Inflammatory macrophage treated with lipopolysaccharide for 1 hour (primary cell): ENCODE measurements at places on chromosomes 5 and 9.

DNA sequence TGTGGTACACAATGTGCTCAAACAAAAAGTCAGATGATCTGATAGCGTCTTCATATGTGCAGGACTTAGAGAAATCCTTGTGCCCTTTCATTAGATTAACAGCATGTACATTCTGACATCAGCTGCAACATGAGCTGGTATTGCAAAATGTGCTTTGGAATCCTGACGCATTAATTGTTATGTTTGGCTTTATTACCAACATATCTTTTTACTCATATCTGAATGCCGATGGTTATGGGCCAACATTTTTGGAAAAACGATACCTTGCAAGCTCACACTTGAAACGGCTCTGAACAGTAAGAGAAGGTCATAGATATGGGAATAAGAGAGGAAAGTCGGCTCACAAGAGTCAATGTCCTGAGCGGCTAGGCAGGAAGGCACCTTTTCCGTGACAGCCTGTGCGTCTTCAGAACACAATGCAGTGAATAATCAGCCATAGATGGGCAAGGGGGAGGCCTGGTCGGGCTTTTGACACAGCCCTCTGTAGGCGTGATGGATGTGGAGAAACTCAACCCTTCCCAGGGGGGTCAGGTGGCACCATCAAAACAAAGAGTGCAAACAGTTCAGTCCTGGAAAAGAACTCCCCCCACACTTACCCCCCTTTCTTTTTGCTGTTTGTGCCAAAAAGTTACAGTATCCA lies 36.4 kb upstream of the GAS1 start:
- no peak for DNase-seq

- no peak for DNase-seq
Measured at GRCh38 chr9:98908897-98909634, 34.6 kb upstream of the COL15A1 start.

GRCh38 chr9:83986765-83987401 lies 6.3 kb downstream of the RMI1 start:
- DNase-seq: no peak

DNA sequence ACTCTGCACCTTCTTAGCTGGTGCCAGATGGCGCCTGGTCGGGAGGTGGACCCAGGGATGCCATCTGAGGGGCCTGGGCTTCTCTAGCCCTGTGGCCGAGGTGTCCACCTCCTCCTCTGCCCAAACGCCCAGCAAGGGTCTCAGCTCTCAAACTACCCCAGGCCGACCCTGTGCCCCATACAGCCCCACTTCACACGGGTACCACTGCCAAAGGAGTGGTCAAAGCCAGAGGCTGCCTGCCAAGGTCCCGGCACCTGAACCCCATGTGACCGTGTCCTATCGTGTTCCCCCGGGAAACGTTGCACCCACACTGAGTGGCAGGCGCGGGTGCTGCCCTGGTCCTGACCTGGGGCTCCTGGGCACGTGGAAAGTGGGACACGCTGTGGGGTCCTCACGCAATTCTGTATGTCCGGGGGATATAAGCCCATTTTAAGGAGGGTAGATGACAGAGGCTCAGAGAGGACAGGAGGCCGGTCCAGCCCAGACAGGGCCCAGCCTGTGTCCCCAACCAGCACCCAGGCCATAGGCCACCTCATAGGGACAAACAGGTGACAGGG lies 1.9 kb downstream of the ENTPD8 start:
- no peak for DNase-seq

DNA sequence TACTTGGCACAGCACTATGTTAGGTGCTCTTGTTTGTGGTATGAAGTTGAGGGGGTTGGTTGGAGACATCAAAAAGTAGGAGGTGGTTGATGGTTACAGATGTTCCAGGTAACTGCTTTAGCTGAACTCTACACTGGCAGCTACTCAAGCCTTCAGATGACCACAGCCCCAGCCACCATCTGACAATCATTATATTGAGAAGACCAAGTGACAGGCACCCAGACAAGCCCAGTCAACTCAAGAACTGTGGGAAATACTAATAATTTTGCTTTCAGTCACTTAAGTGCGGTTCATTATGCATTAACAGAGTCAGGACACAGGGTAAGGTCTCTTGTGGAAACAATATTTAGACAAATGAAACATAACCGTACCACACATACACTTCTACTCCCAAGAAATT lies 38.9 kb upstream of the SLIT3 start:
- DNase-seq: no peak

GRCh38 chr5:66697796-66698564 lies 101.8 kb downstream of the MAST4 start:
- DNase-seq: no peak

- no peak for DNase-seq
Measured at GRCh38 chr5:2983583-2984300, 232.3 kb upstream of the IRX2 start.

DNA sequence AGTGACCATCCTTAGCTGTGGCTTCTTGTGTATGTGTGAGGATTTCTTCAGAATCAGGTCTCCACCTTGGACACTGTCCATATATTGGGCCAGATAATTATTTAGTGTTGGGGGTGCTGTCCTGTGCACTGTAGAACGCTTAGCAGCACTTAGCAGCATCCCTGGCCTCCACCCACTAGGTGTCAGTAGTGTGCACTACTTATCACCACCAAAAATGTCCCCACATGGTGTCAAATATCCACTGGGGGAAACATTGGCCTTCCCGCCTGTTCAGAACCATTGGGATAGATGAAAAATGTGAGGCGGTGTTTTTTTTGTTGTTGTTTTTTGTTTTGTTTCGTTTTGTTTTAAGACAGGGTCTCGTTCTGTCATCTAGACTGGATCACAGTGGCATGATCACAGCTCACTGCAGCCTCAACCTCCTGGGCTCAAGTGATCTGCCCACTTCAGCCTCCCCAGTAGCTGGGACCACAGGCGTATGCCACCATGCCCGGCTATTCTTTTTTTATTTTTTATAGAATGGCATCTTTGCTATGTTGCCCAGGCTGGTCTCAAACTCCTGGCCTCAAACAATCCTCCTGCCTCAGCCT lies 67.7 kb downstream of the TENT4A start:
- DNase-seq: peak; percentile 55

DNA sequence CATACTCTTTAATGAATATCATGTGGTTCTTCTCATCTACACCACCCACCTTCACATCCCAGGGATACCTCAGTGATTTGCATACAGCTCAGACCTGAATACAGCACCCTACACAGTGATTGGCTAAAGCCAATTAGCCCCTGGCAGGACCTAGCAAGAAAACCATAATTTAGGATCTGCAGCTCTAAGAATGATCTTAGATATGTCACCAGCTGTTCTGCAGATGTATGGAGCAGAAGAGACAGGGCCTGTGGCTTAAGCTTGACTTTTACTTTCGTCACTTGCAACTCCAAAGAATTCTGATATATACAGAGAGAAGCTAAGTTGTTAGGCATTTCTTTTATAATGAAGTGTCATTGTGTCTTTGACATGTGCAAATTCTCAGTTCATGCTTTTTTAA lies 483.2 kb upstream of the C9orf72 start:
- no peak for DNase-seq

DNA sequence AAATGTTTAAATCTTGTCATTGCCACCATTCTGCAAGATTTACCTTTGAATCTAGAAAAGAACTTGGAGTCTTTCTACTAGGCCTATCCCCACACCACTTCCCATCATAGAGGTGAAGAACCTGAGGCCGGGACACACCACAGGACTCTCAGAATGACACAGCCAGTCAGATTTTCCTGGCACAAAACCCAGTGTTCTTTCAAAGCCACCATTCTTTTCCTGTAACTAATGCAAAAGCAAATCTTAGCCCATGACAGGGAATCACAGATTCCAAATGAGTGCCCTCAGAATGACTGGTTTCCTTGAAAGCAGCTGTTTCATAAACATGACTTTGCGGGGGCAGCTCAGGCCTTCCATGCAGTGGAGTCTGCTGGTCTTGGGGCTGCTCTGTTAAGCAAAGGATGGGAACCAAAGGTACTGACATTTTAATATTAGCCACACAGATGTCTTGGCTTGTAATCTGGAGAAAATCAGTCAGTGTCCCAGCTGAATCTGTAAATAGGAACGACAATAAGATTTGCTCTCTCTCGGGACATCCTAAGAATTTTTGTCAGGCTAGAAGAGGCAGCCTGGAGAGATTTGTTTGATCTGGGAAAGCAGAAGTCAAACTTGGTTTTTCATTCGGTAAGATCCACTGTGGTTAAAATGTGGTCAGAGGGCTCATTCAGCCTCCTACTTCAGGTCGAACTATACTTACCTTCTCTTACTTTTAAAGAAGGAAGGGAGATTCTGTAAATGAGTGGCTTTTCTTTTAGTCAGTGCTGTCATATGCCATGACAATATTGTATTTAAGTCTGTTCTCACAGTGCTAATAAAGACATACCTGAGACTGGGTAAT lies 115.1 kb downstream of the PALM2AKAP2 start:
- no peak for DNase-seq

- no peak for DNase-seq
Measured at GRCh38 chr5:149182241-149182640, 40.9 kb downstream of the ABLIM3 start.

GRCh38 chr9:88106492-88106891 lies 31.8 kb downstream of the SPATA31C2 start:
- no peak for DNase-seq

- DNase-seq: peak; percentile 96
Measured at GRCh38 chr9:112861638-112862555, 28.8 kb downstream of the SLC46A2 start.

DNA sequence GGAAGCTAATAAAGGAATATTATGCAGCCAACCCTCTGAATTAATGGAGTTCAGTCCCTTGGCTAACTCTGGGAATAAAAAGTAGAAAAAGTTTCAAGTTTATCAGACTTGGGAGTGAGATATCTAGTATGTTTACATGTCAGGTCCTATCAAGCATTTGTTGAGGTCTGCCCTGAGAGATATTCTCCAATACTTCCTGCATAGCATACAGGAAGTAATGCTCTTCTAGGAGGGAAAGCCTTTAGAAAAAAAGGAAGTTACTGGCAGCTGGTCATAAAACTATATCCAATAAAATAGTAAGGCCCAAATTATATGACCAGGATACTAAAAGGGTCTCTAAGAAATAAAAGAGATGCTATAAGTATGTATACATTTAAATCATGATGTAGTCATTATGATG lies 594.1 kb upstream of the FTMT start:
- DNase-seq: no peak

DNA sequence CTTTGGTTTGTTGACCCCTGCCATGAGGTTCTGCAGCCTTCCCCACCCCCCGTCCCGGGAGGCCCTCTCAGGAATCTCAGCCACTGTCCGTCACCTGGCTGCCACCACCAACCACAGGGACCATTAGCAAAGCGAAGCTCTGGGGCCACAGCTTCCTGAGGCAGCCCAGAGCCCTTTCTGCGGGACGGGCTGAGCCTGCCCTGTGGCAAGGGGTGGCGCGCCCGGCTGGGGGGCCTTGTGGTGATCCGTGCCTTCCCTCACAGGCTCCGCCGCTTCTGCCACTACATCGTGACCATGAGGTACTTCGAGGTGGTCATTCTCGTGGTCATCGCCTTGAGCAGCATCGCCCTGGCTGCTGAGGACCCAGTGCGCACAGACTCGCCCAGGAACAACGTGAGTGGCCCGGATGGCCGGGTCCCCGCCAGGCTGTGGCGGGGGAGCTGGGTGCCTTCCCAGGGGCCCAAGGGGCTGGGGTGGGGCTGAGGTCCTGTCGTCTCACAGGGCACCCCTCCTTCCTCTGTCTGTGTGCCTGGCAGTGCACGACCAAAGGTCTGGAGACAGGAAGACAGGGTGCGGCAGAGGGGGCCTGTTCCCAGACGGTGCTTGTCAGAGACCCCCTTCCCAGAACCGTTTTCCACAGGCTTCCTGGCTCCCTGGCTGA lies 169.2 kb downstream of the CACNA1B start:
- DNase-seq: no peak

- no peak for DNase-seq
Measured at GRCh38 chr5:96064877-96065276, 103.2 kb upstream of the ELL2 start.

- DNase-seq: no peak
Measured at GRCh38 chr9:108257382-108257781, 598.4 kb downstream of the ACTL7B start.

DNA sequence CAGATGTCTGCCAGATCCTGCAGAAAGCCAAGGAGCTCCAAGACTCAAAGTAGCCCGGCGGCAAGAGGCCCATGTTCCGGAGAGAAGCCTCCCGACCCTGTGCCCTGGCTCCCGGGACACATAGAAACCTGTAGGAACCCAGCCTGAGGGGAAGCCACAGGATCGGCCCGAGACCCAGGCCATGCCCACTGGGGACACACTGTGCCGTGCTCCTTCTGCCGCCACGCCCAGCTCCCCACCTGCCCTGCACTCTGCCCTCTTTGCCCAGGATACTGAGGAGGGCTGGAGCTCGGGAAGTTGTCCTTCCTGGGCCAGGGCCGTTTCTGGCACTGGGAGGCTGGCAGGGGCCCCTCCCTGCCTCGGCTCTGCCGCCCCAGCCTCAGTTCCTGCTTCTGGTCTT lies 10.5 kb upstream of the ENDOG start:
- DNase-seq: no peak

- no peak for DNase-seq
Measured at GRCh38 chr9:5274770-5275169, 29.7 kb downstream of the RLN2 start.

DNA sequence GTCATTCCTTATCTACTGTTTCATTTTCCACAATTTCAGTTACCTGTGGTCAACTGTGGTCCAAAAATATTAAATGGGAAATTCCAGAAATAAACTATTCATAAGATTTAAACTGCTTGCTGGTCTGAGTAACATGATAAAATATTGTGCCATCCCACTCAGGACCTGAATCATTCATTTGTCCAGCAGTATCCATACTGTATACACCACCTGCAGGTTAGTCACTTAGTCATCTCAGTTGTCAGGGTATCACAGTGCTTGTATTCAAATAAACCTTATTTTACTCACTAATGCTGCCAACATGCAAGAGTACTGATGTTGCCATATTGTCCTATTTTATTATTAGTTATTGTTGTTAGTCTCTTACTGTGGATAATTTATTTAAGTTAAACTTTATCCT lies 139.7 kb downstream of the FBXO4 start:
- DNase-seq: no peak

DNA sequence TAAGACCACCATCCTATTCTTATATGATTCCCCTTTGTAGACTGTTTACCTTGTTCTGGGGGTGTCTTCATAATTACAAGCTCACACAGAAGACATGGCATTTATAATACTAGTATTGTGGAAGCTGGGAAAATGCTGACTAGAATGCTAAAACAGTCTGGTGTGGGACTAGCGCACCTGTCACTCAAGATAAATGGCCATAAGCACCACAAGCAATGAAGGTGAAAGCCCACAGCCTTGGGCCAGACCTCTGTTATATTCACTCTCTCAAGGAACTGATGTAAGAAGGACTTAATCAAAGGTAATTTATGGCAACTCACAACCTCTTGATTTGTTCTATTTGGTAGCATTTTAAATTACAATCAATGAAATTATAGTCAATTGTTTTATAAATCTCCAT lies 721.5 kb downstream of the SEMA5A start:
- DNase-seq: no peak

DNA sequence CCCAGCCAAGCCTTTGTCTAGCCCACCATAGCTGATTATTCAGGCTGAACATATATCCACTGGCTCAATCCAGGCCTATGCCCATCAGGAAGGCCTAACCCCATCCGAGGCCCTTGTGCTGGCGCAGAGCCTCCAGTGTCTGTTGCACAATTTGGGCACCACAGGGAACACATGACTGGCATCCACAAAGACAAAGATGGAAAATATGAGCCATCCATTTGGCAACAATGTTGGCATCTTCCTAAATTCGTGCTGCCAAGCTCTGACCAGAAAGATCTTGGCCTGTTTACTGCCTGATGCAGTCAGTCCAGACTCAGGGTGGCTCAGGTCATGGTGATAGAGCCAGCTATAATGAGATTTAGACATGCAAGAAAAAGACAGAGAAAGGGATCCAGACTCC lies 233.8 kb downstream of the PIK3R1 start:
- no peak for DNase-seq

- DNase-seq: no peak
Measured at GRCh38 chr9:847505-847904, 6.0 kb downstream of the DMRT1 start.
